ENCODE measurements at places on chromosomes 6 and 20.

GRCh38 chr20:62899633-62900051, 26.7 kb downstream of the DIDO1 start:
- no peak for DNase-seq

- no peak for DNase-seq
Measured at GRCh38 chr6:83152913-83153312, 40.2 kb downstream of the PGM3 start.

DNA sequence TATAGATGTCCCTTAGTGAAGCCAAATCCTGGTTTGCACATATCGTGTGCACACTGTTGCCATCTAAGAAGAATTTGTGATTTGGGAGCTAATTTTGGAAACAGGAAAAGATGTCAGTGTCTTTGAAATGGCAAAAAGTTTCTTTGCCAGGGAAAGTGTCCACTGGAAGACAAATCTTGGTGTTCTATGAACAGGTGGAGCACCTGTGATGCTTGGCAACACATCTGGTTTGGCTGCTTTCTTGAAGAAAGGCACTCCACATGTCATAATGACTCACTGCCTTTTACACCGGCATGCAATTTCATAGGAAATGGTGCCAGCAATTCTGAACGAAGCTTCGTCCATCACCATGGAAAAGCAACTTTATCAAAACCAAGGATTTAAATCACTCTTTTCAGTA, 1040.0 kb upstream of the MAP3K7 start:
- peak; percentile 6 for DNase-seq

DNA sequence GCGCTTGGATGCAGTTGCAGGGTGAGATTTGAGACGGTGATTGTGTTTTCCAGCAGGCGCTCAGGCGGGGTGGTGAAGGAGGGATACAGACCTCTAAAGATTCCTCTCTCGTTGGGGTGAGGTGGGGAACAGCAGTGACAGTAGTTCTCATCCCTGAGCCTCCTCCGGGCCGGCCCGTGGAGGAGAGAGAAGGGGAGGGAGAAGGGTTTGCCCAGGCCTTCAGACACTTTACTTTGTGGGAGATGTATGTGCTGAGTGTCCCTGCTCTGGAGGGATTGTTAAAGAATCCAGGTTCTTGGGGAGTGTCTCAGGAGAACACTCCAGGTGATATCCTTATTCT, 41.0 kb downstream of the PSMB9 start:
- no peak for DNase-seq

- DNase-seq: peak; percentile 81
Measured at GRCh38 chr6:28606424-28607391, 81.0 kb downstream of the GPX5 start.

Data from astrocyte of the spinal cord (primary cell).